CD8-positive, alpha-beta T cell (primary cell): ENCODE measurements at places on chromosomes 2 and 18. TPM values are rescaled to one million over a fixed set of nuclear protein-coding genes. Genes with fewer than 3 reads are reported as not detected.

DNA sequence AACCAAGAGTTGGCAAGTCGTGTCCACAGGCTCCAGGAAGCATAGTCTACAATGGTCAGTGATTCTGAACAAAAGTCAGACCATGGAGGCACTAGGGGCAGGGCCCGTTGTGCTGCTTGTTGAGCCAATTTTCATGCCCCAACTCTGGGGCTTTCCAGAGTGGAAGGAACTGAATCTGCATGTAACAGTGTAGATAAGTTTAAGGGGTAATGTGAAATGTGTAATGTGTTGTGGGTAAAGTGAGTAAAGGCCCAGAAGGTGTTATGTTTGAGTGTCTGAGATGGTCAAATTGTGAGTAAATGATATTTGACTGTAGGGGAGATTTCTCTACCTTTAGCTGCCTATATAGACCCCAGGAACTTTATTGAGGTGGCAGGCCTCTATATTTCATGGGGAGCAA lies 1336.5 kb upstream of the SLC39A10 start:
- no peak for DNase-seq

DNA sequence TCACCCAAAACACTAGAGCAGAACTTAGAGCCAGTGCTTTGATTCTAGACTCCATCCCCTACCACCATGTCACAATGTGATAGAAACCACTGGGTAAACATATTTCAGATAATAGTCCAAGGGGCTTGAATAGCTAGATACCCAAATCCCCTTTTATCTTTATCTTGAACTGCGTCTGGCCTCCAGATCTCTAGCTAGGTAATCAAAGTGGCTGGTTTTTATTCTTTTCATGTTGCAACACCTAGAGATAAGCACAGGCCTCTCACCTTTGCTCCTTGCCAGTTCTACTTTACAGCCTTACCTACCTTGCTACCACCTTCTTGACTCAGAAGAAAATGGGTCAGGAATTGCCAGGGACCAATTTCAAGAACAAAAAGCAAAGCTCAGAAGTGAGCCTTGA lies 171.2 kb downstream of the C1D start:
- DNase-seq = no peak

DNA sequence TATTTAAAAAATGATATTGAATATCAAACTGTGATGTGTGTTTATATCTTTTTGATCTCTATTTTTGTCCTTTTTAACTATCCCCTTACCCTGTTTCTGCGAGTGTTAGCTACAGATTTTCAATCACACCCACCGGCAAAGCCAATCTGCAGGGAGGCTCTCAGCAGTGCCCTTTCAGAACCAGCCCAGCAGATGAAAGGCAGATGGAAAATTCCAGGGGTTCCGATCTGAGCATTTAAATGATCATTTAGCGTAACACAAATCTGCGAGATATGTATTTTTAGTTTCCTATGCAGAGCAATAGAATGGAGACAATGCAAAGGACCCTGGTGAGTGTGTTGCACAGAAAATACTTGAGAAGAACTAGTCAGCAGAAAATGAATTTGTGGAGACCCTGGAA lies 2170.5 kb upstream of the PIK3C3 start:
- no peak for DNase-seq

Gene LYPD6B
- not detected for total RNA-seq

GRCh38 chr2:10016001-10016801 lies 27.1 kb upstream of the KLF11 start:
- DNase-seq = no peak

Gene LYPD1
- total RNA-seq = not detected

GRCh38 chr2:37243435-37243834 lies 12.0 kb downstream of the NDUFAF7 start:
- no peak for DNase-seq

Gene DPYSL5
- total RNA-seq = not detected

GRCh38 chr2:236984046-236984445 lies 101.6 kb upstream of the COPS8 start:
- no peak for DNase-seq

DNA sequence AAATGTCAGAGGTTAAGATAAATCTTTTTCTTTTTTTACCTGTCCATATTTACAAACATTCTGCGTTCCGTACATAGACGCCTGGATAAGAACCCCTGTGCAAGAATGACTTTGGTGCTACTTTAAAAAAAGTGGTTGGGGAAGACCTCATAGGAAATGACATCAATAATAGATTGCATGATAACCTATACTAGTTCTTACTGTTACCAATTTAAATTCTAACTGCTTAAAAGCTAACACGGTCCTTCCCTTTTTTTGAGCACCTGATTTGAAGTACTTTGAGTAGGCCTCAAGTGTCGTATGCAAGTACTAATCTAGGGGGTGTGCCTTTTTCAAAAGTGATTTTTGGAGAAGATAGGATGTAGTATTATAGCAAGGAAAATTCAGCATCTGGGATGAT lies 2.1 kb downstream of the SLC39A10 start:
- no peak for DNase-seq

DNA sequence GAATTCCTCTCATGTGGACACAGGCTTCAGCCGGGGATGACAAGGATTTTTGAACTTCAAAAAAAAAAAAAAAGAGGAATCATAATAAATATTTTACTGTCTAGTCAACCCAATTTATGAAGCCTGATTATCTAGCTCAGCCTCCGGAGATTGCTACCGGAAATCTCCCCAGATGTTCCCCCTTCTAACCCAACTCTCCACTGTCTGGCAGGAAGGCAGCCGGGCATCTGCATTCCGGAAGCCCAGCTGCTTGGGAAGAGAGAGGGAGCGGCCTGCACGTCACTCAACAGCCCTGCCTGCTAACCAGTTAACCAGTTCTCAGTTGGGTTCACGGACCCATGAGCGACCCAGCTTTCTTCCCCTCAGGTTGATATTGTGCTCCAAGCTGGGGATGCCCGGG lies 87.2 kb upstream of the POU3F3 start:
- no peak for DNase-seq

DNA sequence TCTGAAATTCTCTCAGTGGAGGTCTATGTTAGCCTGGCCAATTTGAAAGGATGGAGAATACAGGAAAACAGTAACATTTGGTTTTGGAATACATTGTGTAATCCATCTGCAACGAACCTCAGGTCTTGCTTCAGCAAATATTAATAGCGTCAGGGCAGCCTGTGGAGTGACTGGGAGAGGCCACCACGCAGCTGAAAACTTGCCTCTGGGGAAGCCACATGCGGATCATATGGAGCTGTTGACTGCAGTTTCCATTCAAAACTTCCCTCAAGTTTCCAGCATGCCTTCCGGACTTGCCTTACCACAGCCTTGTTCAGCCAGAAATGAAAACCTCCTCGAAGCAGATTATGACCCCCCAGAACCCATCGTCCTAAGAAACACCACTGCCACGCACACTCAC lies 25.7 kb downstream of the BCL11A start:
- DNase-seq = no peak

Gene SLC9A4
- total RNA-seq = not detected

Gene TFPI
- total RNA-seq = not detected

DNA sequence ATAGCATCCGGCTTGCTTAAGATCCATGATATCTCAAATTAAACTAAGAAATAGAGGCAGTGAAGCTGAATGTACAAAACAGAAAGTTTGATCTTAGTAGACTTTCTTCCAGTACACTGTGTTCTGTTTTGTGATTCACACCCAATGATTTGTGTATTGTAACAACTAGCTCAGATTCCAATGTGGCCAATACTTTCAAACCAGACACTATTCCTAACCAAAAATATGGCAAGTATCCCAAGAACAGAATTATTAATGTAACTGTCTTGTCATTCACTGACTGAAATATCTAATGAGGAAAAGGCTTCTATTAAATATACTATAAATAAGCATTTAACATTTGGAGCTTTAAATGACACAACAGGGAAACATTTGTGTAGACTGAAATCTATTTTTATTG lies 299.1 kb downstream of the NRXN1 start:
- no peak for DNase-seq

Gene AGXT
- total RNA-seq = not detected

- DNase-seq = no peak
Measured at GRCh38 chr18:55763298-55763697, 175.3 kb upstream of the TCF4 start.

DNA sequence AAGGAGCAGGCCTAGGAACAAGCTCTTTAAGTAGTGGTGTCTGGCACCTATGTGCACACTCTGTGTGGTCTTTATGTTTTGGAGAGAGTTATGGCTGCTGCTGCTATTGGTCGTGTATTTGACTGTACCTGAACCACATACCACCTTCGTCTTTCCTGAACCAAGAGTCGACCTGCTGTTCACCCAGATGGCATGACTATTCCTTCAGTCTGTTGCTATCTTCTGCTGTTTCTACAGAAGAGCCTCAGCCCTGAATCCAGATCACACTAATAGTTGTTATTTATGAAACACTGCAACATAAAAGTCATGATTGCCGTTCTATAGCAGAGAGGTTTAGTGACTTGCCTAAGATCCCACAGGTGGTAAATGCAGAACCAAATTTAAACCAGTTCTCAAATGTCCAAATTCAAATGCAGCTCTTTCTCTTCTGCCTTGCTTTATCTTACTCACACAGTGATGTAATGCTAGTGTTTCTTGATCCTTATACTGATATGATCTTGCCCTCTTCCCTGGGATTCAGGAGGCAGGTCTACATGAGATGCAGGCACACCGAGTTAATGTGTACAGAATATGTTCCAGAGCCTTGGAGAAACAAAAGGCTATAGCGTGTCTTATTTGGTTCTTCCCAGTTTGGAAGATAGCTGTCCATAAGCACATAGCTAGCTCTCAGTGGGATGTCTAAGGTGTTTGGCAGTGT lies 122.1 kb upstream of the FOSL2 start:
- DNase-seq = no peak

GRCh38 chr2:215188078-215188477 lies 49.7 kb upstream of the ABCA12 start:
- no peak for DNase-seq

- DNase-seq = no peak
Measured at GRCh38 chr2:140929849-140930248, 1201.0 kb downstream of the LRP1B start.

- no peak for DNase-seq
Measured at GRCh38 chr18:28005164-28005563, 171.8 kb downstream of the CDH2 start.

DNA sequence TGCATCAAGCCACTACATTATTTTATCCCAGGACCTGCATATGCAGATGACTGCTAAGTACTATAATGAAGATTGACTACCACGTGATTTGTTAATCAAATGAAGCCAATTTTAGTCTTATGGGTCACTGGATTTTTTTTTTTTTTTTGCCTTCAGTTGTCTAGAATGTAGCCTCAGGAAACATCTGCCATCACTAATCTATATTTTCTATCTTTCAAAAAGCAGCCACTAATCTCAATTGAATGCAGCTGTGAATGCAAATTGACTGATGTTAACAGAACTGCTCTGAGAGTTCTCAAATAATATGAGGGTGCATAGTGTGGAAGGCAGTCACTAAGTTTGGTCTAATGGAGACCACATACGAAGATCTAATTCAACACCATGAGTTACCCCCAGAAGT lies 106.3 kb downstream of the ABCA12 start:
- DNase-seq = no peak

DNA sequence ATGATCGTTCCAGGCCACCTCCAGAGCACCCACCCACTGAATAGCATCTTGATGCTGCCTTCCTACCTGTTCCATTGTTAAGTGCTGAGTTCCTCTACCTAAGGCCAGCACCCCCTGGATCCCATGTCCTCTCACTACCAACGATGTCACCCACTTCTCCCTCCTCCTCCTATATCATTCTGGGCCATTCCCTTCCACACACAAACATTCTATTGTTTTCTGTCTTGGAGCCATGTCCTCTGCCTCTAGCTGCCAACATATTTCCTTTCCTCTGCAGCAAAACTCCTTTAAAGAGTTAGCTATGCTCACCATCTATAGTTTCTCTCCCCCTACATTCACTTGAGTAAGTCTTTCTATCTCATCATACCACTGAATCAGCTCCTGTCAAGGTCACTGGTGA lies 64.0 kb upstream of the ACKR3 start:
- no peak for DNase-seq

- no peak for DNase-seq
Measured at GRCh38 chr2:215684448-215685237, 248.8 kb upstream of the FN1 start.

Gene IL36G
- total RNA-seq = not detected

Gene ZRANB3
- total RNA-seq = 4.2 TPM

- DNase-seq = no peak
Measured at GRCh38 chr2:224146356-224147160, 107.5 kb upstream of the SERPINE2 start.

DNA sequence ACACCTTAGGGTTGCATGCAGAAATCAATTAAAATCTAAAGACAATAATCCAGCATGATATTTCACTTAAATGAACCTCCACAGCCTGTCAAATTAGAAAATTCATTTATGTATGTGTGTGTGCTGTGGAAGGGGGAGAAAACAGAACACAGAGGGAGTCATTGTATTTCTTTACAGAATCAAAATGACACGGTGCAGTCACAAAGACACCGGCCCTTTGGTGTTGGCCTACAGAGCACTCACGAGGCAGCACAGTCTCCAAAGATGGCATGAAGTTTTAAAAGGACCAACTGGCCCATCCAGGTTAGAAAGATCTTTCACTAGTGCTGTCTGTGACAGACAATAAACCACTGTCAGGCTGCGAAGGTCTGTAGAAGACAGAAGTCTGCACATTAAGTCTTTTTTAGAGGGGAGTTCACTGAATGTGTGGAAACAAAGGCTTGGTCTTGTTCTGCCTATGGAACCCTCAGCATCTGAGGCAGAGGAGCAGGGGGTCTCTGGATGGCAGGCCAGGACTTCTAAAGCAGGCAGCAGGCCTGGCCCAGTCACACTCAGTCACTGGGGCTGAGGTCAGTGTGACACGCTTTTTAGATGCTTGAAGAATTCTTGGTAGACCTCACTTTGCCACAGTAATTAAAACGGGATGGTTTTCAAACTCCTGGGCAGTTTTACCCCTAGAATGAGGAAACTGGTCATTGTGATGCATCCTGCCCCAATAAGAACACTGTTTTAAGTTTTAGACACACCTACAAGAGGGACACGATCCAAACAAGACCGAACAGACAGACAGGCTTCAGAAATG lies 184.9 kb downstream of the AFF3 start:
- DNase-seq = no peak

Gene IL18RAP
- 10.8 TPM for total RNA-seq

Gene MAP2
- not detected for total RNA-seq

- no peak for DNase-seq
Measured at GRCh38 chr2:68948710-68949109, 4.0 kb downstream of the GKN2 start.

DNA sequence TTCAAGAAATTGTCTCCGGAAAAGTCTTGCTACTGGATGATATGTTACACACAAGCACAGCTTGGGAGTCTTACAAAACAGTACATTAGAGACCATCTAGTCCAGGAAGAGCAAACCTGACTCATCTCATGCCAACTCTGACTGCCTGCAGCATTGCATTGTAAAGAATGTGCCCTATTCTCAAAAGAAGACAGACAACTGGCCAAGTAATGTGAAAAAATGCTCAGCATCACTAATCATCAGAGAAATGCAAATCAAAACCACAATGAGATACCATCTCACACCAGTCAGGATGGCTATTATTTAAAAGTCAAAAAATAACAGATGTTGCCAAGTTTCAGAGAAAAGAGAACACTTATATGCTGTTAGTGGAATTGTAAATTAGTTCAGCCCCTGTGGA lies 42.7 kb upstream of the GORASP2 start:
- DNase-seq = no peak

- no peak for DNase-seq
Measured at GRCh38 chr18:12420821-12421421, 13.2 kb downstream of the PRELID3A start.

- DNase-seq = no peak
Measured at GRCh38 chr2:11103984-11104793, 51.1 kb upstream of the SLC66A3 start.

Gene PTPRN
- 0.46 TPM for total RNA-seq

Gene KYNU
- not detected for total RNA-seq

- no peak for DNase-seq
Measured at GRCh38 chr2:54858021-54858681, 134.7 kb downstream of the EML6 start.
